Fibroblast of villous mesenchyme (primary cell): ENCODE measurements at places on chromosomes 16 and 17. TPM values are rescaled to one million over a fixed set of nuclear protein-coding genes. Genes with fewer than 3 reads are reported as not detected.

HOXB4 gene
- total RNA-seq, result 1.7 and 1.9 TPM in 2 replicates

C1QTNF1 gene
- total RNA-seq, result 28.3 and 63.5 TPM in 2 replicates

MAPK8IP3 gene
- 37.1 and 61.5 TPM in 2 replicates for total RNA-seq

ITGB4 gene
- total RNA-seq, result 0.32 and 1.3 TPM in 2 replicates

ATP2C2 gene
- total RNA-seq, result not detected in 2 replicates

SLFN12 gene
- 30.6 and 47.9 TPM in 2 replicates for total RNA-seq

KRTAP2-1 gene
- not detected in 2 replicates for total RNA-seq

HS3ST3A1 gene
- 13.8 and 15.5 TPM in 2 replicates for total RNA-seq
